ENCODE measurements at places on chromosomes 3 and 15.

DNA sequence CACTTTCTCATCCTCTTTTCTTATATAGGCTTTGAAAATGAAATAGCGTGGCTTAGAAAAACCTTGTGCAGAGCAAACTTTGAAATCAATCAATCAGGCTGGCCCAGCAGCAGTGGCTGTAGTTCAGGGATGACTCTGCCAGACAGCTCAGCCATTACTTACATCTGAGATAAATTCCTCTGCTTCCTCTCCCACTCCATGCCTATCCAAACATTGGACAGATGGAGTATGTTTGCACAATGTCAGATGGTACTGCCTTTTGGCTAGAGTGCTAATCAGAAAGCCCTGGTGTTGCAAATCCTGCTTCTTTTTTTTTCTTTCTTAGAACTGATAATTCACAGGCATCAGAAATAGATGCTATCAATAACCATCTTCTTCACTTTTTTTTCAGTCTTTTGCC is 1065.1 kb downstream of the AGBL1 start:
- no peak for DNase-seq

DNA sequence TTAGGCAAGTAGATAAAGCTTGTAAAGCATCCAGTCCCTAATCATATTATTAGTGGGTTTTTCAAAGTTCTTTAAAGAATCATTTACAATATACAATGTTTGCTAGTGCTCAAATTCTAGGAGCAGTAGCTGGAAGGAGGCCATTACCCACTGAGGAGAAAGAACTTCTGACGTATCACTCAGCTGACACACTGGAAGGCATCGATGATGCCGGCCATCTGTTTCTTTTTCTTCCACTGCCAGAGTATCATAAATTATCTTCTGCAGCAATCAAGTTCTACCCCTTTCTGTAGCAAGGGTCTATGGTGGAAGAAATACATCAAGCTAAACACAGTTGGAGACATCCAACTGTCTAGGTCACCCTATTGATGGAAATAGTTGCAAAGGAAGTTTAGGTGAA is 243.2 kb upstream of the LRRN1 start:
- no peak for DNase-seq

DNA sequence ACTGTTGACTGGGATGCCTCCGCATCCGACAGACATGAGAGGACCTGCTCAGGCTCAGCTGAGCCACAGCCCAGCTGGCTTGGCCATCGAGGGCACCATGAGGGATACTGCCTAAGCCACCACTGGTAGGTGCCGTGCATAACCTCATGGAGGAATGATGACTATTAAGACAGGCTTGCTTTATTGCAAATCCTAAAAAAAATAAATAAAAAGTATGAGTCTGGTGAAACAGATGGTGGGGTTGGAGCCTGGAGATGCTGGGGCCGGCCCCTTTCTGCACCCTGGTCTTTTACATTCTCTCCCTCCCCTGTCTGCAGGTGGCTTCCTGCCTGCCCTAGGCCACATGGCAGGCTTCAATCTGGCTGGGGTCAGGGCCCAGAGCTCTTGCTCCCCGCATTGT is 24.0 kb upstream of the RAD18 start:
- DNase-seq: no peak

- DNase-seq: no peak
Observed at GRCh38 chr15:66542896-66543295, 22.9 kb downstream of the LCTL start.

DNA sequence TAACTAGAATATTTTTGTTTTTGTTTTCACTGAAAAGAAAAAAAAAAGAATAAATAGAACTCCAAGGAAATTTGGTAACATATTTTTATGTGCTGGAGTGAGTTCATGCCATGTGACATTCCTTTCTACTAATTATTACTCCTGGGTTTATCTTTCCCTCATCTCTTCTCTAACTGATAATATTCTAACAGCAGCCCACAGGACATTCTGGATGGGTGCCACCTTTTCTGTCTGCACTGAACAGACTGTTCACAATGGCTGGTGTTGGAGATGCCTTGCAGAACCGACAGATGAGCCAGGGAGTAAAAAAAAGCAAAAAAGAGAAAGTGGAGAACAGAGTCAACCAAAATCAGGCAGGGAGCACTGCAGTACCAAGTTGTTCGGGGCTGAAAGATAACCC is 151.3 kb downstream of the OR4M2 start:
- DNase-seq: no peak

DNA sequence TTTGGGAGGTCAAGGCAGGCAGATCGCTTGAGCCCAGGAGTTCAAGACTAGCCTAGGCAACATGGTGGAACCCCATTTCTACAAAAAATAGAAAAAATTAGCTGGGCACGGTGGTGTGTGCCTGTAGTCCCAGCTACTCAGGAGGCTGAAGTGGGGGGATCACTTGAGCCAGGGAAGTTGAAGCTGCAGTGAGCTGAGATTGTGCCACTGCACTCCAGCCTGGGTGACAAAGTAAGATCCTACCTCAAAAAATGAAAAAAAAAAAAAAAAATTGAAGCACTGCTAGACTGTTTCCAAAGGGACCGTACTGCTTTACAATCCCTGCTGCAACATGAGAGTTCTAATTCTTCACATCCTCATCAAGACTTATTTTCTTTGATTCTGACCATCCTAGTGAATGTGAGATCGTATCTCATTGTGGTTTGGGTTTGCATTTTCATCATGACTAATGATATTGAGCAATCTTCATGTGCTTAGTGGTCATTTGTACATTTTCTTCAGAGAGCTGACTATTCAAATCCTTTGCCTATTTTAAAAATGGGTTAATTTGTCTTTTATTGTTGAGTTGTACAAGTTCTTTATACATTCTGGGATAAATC is 10.8 kb downstream of the CMTM8 start:
- DNase-seq: no peak

DNA sequence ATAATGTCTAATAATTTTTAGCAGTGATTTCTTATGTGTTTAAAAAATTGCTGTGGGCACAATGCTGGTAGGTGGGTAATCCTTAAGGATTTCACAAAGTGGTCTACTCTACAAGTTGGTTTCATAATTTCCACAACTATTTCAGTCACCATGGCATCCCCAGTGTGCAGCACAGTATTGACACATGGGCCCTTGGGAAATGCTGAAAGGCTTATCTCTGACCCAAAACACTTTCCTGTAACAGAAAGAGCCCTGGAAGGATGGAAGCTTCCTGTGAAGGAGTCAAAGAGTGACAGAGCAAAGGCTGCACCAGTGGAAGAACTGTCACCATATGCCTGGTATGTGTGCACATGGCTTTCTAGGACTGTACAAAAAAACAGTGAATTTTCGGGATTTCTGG is 153.7 kb downstream of the ANO10 start:
- no peak for DNase-seq

DNA sequence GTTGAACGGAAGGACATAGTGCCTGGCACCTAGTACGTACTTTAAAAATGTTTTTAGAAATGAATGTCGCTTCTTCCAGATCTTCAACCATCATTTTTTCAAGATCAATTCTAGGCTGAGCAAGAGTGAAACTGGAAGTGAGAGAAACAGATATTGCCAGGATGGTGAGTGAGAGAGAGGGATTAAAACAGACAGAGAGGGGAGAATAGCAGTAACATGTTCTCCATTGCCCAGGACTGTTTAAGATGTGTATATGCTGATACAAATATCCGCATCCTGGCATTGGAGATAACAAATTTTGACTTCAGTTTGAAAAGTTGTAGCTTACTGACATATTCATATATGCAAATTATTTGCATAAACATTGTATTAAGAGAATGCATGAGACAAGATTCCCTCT is 1156.1 kb downstream of the TBL1XR1 start:
- no peak for DNase-seq

DNA sequence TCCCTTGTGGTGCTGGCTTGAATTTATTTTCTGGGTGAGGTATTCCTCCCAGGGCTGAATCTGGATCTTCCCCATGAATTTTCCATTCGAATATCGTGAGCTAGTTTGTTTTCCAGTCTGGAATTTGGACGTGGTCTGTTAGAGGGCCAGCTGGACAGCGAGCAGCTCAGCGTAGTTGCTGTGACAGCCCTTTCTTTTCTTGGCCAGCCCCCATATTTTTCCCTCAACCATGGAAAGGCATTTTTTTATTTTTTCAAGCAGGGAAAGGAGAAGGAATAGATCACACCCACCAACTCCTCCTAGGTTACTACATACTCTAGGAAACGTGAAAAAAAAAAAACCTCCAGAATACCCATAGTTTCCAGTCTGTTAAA is 152.0 kb downstream of the KLHL25 start:
- DNase-seq: no peak

DNA sequence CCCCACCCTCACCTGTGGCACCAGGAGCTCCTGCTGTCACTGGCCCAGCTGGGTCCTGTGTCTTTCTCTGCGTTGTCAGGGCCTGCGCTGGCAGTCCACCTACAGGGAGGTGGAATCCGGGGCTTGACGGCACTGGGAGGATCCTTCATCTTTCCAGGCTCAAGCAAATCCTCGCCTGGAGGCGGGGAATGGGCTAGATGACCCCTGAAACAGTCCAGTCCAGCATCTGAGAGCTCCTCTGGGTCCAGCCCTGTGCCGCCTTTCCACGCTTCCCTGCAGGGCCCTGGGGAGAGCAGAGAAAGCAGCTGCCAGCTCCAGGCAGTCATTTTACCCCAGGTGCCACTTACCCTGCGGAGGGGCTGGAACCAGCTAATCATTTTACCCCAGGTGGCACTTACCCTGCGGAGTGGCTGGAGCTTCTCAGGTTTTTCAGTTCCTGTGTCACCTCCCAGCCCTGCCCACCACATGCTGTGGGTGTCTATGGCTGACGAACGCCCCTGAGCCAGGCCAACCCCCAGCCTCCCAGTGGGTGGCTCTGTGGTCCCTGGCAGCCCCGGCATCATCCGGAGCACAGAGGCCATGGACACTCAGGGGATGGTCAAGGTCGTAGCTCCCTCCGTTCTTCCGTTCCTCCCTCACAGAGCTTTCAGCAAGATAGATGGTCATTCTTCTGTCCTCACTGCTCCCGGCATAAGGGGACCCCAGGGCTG is 17.9 kb upstream of the ADIPOQ start:
- no peak for DNase-seq

DNA sequence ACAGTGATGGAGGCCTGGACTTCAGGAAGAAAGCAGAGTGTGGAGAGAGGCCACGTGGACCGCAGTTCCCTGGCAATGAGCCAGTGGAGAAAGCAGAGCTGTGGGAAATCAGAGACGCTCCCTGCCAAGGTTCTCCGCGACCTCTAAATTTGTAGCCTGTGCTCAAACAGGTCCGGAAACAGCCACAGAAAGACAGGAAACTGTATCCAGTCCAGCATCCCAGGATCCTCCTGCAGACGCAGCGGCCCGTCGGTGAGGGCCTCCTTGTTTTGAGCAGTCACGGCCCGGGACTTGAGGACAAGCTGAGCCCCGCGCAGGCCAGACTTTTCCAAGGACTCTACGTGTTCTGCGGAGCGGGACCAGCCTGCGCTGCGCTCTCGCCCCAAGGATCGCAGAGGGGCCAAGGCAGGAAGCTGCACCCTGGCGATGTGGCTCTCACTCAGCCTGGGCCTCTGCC is 22.3 kb downstream of the RPSA start:
- no peak for DNase-seq

- DNase-seq: no peak
Observed at GRCh38 chr15:71272932-71273331, 157.7 kb downstream of the THSD4 start.

DNA sequence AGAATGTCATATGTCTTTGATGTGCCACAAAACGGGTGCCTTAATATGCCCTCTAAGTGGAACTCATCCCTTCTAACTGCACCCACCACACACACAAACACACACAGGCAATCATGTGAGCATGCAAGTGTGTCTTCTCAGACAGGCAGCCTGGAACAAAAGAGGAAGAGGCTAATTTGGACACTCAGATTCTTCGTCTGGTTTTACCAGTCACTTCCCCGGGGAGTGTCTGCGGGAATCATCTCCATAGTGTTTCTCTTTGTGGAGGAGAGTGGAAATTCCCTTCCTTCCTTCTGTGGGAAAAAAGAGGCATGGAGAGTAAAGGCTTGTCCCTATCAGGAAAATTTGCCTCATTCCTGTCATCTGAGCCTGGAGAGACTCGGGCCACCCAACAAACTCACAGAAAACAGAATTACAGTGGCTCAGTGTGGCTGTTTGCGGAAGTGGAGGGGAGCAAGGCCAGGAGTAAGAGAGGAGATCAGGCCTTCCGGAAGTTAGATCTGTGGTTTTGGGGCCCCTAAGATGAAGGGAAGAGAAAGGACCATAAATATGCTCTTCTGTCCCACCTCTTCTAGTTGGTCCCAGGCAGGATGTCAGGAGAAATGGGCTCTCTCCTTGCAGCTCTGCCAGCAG is 212.6 kb upstream of the SEMA6D start:
- no peak for DNase-seq

GRCh38 chr15:62112616-62113593 is 46.1 kb downstream of the C2CD4A start:
- no peak for DNase-seq

GRCh38 chr3:149621218-149622005 is 36.4 kb downstream of the WWTR1 start:
- DNase-seq: no peak

- DNase-seq: no peak
Observed at GRCh38 chr3:151563305-151563704, 102.4 kb upstream of the IGSF10 start.

DNA sequence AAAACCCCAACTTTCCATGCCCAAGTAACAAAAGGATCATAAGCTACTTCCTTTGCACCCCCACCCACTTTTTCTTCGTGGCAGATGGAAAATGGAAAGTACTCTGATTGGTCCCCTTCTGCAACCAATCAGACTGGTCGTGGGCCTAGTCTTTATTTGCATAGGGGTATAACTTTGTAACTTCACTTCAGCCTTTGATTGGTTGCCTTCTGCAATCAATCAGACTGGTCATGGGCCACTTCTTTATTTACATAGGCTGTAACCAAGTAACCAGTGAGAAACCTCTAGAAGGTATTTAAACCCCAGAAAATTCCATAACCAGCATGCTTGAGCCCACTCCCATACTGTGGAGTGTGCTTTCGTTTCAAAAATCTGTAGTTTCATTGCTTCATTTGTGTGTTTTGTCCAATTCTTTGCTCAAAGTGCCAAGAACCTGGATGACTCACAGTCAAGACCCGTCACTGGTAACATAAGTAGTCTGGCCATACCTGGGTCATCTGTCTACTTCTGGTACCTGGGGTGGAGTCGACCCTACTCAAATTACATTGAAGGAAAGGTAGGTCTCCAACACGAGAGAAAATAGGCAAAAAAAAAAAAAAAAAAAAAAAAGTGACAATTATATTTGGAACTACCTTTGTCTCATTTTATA is 41.9 kb downstream of the CMTM8 start:
- DNase-seq: no peak

- no peak for DNase-seq
Observed at GRCh38 chr15:90033448-90033847, 32.3 kb downstream of the ZNF710 start.

- no peak for DNase-seq
Observed at GRCh38 chr3:100556673-100557310, 52.6 kb upstream of the ADGRG7 start.

GRCh38 chr3:72137865-72138861 is 353.2 kb upstream of the PROK2 start:
- peak; percentile 26 for DNase-seq

- no peak for DNase-seq
Observed at GRCh38 chr3:130946882-130947281, 53.0 kb downstream of the ATP2C1 start.

- no peak for DNase-seq
Observed at GRCh38 chr15:65632780-65633375, 11.1 kb downstream of the SLC24A1 start.

- DNase-seq: no peak
Observed at GRCh38 chr15:89837134-89837829, 22.6 kb upstream of the ANPEP start.

- DNase-seq: peak; percentile 47
Observed at GRCh38 chr3:101803173-101803782, 24.3 kb downstream of the NXPE3 start.

Measured in stimulated activated CD4-positive, alpha-beta T cell treated with anti-CD3 and anti-CD28 coated beads, Interleukin-2, amount 100 ng/mL, for 48 hours (primary cell).